ENCODE measurements at places on chromosomes 6 and 20.
A peak's percentile ranks its signal among the peaks of the same experiment; 100 is the strongest.

- no peak for DNase-seq
These were observed 54.0 kb upstream of the FAM184A start for GRCh38 chr6:119132261-119132981.

DNA sequence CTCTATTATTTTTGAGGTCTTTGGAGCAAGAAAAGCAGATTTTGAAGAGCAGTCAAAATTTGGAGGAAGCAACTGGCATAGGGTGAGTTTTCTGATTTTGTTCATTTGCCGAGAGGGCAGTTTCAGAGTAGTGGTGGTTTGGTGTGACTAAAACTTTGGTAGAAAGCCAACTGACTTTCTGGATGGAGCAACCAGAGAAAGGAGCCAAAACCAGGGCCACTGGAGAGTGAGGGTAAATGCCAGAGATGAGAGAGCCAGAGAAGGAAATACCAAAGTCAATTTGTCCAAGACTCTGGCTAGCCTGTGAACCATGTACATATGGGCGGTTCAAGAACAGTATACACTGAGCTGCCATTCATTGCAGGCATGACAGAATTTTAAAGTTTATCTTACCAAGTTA is 40.5 kb upstream of the ZBTB24 start:
- no peak for DNase-seq

- DNase-seq: no peak
These were observed 589.2 kb upstream of the MAN1A1 start for GRCh38 chr6:119938752-119939151.

DNA sequence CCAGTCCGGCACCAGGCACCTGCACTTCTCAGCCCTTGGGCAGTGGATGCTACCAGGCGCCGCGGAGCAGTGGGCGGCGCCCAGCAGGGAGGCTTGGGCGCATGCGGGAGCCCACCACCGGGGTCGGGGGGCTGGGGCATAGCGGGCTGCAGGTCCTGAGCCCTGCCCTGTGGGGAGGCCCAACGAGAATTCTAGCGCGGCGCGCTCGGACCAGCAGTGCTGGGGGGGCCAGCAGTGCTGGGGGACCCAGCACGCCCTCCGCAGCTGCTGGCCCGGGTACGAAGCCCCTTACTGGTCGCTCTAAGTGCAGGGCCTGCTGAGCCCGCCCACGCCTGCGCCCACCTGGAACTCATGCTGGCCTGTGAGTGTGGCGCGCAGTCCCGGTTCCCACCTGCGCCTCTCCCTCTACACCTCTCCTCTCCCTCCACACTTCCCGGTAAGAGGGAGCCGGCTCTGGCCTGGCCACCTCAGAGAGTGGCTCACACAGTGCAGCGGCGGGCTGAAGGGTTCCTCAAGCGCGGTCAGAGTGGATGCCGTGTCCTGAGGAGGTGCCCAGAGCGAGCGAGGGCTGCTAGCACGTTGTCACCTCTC is 28.5 kb upstream of the SERPINB1 start:
- DNase-seq: no peak

DNA sequence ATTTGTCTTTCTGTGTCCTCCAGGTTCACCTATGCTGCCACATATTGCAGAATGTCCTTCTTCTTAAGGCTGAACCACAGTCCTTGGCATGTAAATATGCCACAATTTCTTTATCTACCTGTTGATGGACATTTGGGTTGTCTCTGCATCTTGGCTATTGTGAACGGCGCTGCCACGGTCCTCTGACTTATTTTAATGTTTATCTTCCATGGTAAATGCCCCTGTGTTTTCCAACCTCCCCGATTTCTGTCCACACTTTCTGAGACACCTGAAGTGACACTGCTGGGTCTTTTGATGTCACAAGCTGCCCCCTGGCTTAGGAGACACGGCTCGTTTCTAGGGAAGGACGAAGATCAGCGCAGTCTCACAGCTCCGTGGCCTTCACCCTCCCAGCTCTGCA is 128.3 kb upstream of the PDE10A start:
- no peak for DNase-seq

DNA sequence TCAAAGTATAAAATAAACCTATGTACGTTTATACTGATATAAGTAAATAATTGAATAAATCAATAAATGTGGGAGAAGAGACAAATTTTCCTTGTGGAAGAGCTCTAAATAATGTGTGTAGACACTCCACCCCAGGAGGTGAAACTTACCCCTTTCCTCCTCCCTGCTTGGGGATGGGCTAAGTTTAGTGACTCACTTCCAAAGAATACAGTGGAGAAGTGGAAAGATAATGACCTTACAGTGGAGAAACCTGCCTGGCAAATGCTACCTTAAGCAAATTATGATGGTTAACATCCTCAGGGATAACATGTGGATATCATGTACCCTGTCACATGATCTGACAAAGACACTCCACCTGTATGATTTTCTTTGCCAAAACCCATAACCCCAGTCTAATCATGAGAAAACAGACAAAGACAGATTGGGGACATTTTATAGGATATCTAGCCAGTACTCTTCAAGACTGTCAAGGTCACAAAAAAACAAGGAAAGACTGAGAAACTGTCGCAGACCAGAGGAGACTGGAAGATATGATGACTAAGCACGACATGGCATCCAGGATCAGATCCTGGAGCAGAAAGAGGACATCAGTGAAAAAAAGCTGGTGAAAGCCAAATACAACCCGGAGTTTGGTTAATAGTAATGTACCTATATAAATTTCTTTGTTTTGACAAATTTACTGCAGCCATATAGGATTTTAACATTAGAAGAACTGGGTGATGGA is 195.5 kb upstream of the PRDM1 start:
- DNase-seq: no peak

DNA sequence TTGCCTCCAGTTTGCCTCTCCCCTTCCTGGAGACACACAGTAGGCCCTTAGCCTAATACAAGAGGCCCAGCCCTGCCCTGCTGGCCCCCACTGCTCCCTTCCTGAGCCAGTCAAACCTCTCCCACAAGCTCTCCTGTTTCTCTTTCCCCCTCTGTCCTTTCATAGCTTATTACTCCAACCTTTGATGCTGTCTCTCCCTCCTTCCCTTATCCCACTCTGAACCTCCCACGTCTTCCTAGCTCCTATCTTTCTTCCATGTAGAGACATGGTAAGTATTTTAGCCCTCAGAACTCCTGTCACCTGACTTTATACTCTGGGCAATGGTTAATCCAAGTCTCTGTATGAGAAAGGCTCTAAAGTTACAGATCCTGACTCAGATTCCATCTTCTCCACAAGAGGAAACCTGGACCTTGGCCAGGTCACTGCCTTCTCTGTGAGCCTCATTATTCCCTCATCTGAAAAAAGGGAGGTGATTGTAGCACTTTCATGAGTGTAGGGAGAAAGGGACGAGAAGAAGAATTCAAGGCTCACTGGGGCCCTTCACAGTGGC is 6.7 kb downstream of the TGIF2 start:
- no peak for DNase-seq

DNA sequence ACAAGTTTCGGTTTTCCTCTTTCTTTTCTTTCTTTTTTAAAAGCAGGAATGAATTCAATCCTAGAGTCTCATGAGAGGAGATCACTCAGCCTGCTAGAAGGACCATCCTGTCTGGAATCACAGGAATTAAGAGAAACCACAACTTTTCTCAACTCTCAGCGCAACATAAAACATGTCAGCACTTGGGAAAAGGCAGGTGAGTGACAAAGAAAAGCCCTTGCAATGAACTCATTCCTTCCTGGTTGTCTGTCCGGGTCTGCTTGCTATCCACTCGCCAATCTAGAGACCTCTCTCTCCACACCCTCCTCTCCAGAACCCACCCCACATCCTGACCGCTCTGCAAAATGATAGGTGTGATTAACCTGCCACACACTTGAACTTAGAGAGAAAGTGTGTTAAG is 253.8 kb downstream of the LY86 start:
- no peak for DNase-seq

- no peak for DNase-seq
These were observed 19.8 kb downstream of the ADGRF5 start for GRCh38 chr6:46901882-46902314.

GRCh38 chr6:1436334-1437306 is 47.2 kb downstream of the FOXF2 start:
- DNase-seq: peak; percentile 55

DNA sequence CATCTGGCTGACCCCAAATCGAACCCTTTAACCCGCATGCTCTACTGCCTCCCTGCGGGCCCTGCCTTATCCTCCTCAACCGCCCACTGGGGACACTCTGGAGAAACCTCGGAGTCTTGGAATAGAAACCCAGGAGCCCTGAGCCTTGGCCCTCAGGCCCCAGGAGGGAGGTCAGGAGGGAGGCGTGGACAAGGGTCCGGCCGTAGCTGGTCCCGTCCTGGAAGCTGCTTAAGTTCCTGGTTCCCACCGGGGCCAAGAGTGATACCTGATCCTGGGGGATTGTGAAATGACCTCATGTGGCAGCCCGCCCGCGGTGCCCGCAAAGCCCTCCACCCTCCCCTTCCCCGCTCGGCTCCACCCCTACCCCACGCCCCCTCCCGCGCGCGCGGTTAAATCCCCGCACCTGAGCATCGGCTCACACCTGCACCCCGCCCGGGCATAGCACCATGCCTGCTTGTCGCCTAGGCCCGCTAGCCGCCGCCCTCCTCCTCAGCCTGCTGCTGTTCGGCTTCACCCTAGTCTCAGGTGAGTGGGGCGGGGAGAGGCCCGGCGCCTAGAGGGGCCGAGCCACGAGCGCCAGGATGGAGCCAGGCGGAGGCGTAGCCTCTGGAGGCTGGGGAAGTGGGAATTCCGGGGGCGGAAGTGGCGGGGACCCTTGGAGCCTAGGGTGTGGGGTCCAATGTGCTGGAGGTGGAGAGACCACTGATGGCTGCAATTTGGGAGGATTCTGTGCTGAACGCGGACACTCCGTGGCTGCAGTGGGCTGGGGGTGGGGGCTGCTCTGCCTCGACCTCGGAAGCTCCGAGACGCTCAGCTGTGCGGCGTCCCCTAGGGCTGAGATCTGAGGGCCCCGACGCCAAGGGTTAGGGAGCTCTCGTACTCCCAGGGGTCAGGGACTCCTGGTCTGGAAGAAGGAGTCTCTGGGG is at the start of gene WFDC2:
TSS of gene WFDC2 (plus strand) at position 418 of the 926 bp plus-strand sequence. CDS start at position 447, 29 bp downstream.
- no peak for DNase-seq
